Thoracic aorta endothelial cell (primary cell): ENCODE measurements at places on chromosomes 1 and 21. TPM values are rescaled to one million over a fixed set of nuclear protein-coding genes. Genes with fewer than 3 reads are reported as not detected.

ANGPTL3 gene
- total RNA-seq: 0.07 TPM in 1 of 2 replicates, not detected in the other

DPT gene
- not detected in 2 replicates for total RNA-seq

YBX1 gene
- total RNA-seq: 788 and 803 TPM in 2 replicates

OR2T29 gene
- not detected in 2 replicates for total RNA-seq

S100A3 gene
- 0.53 and 0.79 TPM in 2 replicates for total RNA-seq

OR2L5 gene
- total RNA-seq: not detected in 2 replicates

KLHDC9 gene
- 0.79 and 0.80 TPM in 2 replicates for total RNA-seq

KRTAP21-2 gene
- total RNA-seq: not detected in 2 replicates

CD244 gene
- total RNA-seq: not detected in 2 replicates

WDR64 gene
- total RNA-seq: not detected in 2 replicates

SLC37A1 gene
- total RNA-seq: 6.1 and 9.4 TPM in 2 replicates

SEC16B gene
- total RNA-seq: 0.29 and 0.40 TPM in 2 replicates
